ENCODE measurements at places on chromosomes 5 and 9.

- DNase-seq: no peak
Measured at GRCh38 chr5:2047341-2047927, 164.7 kb upstream of the IRX4 start.

DNA sequence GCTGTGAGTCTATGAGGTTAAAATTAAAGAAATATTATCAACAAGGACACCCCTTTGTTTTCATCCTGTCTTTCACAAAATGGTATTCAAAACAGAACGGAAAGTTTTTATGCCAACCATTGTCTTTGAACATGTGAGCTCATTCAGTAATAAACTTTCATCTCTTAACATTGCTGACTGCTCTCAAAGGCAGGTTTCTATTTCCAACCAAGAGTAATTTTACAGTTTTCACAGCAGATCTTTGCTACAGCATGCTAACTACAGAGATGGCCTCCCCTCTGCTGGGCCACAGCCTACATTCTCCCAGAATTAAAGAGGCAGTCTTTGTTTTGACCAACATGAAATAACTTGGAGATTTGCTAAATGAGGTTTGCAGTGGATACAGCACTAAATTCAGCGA lies 101.5 kb downstream of the DMRT2 start:
- DNase-seq: no peak

GRCh38 chr5:142072488-142072887 lies 36.1 kb upstream of the NDFIP1 start:
- DNase-seq: no peak

GRCh38 chr5:146884066-146884626 lies 5.6 kb upstream of the PPP2R2B start:
- no peak for DNase-seq

- DNase-seq: no peak
Measured at GRCh38 chr5:1647580-1647979, 123.8 kb upstream of the LPCAT1 start.

GRCh38 chr5:115709585-115709984 lies 83.7 kb upstream of the TMED7 start:
- no peak for DNase-seq

GRCh38 chr9:136840140-136840876 lies 2.0 kb upstream of the AJM1 start:
- DNase-seq: no peak

GRCh38 chr9:125330587-125330986 lies 69.0 kb downstream of the GAPVD1 start:
- DNase-seq: no peak

GRCh38 chr9:104635456-104635855 lies 17.5 kb upstream of the OR13C9 start:
- no peak for DNase-seq

DNA sequence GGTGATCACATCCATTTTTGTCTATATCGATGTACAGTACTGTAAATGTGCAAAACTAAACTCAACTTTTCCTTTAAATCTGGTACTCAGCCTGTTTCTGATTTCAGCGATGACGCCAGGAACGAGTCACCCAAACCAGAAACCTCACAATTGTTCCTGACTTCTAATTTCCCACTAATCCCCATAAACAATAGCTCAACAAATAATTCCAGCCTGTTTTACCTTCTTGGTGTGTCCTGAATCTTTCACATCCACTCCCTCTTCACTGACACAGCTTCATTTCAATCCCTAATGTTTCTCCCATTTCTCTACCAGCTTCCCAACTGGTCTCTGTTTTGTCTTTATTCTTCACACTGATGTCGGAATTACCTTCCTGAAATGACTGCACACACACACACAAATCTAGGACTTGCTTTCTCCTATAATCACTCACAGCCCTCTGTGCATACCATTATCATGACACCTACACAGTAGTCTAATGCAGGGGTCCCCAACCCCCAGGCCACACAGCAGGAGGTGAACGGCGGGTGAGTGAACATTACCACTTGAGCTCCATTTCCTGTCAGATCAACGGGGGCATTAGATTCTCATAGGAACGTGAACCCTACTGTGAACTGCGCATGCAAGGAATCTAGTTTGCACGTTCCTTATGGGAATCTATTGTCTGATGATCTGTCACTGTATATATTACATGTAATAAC lies 97.8 kb upstream of the SLC30A5 start:
- DNase-seq: no peak

- DNase-seq: no peak
Measured at GRCh38 chr5:90184764-90185163, 224.8 kb downstream of the CETN3 start.

DNA sequence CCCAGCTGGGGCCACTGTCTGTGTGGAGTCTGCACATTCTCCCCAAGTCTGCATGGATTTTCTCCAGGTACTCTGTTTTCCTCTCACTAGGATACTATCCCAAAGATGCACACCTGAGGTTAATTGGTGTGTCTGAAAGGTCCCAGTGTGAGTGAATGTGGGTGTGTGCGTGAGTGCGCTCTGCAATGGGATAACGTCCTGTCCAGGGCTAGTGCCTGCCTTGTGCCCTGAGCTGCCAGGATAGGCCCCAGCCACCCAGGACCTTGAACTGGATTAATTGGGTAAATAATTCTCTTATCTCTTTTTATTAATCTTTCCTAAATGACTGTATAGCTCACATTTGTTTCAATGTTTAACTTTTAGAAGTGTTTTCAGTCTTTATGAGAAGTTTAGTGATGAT lies 11.5 kb upstream of the PANK3 start:
- DNase-seq: no peak

- DNase-seq: no peak
Measured at GRCh38 chr5:10592601-10593000, 28.7 kb downstream of the ANKRD33B start.

Measured in stimulated activated CD8-positive, alpha-beta memory T cell treated with anti-CD3 and anti-CD28 coated beads, Interleukin-7, amount 100 ng/mL, for 24 hours (primary cell).